ENCODE measurements at places on chromosomes 11 and 22.

DNA sequence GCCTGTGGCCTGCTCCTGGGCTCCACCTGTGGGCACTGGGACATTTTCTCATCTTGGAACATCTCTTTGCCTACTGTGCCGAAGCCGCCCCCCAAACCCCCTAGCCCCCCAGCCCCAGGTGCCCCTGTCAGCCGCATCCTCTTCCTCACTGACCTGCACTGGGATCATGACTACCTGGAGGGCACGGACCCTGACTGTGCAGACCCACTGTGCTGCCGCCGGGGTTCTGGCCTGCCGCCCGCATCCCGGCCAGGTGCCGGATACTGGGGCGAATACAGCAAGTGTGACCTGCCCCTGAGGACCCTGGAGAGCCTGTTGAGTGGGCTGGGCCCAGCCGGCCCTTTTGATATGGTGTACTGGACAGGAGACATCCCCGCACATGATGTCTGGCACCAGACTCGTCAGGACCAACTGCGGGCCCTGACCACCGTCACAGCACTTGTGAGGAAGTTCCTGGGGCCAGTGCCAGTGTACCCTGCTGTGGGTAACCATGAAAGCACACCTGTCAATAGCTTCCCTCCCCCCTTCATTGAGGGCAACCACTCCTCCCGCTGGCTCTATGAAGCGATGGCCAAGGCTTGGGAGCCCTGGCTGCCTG lies 1.4 kb downstream of the SMPD1 start:
- no peak for DNase-seq

DNA sequence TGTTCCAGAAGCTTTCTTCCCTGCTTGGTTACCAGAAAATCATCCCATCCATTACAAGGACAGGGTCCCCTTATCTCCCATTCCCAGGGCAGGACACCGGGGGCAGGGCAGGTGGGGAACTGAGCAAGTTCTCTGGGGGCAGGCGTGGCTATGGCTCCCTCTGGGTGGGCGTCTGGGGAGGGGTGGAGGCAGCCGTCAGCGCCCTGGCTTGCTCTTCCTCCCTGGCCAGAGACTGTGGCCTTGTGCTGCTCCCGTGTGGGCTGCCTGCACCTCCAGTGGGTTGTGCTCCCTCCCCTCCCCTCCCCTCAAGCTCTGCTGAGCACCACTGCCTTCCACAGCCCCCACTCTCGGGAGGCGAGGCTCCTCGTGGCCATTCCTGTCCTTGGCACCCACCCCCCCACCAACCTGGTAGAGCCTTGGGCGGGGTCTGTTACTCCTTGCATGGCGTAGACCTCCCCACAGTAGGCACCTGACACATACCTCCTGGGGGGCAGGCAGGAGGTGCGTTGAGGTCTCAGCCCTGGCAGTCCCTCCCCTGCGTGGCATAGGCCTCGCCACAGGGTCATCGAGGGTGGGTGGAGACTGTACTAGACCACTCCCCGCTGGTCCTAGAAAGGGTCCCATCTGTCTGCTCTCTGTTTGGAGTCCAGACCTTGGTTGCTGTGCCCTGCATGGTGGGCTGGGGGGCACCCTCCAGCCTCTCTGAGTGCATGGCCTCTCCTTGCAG lies 24.2 kb upstream of the PPP6R3 start:
- DNase-seq, result no peak

- DNase-seq, result no peak
Measured at GRCh38 chr11:132714859-132715440, 817.4 kb downstream of the OPCML start.

GRCh38 chr11:1001617-1002405 lies 34.7 kb downstream of the MUC6 start:
- DNase-seq, result no peak

DNA sequence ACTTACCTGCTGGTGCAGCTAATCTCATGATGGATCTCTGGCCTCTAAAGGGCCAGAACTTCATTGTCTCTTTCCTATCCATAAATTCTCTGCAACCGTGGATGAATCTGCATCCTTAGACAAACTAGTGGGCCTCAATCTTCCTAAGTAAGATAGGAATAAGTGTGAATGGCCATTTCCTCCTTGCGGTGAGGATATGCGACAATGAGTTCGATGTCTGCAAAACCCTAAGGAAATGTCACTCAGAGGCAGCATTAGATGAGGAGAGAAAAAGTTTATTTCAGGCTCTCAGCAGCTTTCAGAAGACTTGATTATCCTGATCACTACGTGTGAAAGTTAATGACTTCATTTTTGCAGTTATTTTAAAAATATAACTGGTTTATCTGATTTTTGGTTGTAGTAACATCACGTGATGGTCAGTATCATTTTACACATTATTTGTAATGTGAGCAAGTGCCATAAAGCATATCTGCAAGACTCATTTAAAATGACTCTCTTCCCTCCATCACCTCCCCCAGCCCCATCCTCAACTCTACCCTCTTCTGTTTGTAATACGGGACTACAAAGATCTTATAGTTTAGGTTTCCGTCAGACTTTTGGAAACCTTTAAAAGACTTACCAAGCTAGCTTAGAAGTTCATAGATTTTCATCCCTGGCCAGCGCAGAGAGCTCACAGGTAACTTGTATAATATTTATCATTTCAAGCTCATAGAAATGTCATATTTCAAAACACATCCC lies 10.2 kb downstream of the GRAP2 start:
- no peak for DNase-seq

- no peak for DNase-seq
Measured at GRCh38 chr22:46663001-46663400, 42.8 kb downstream of the GRAMD4 start.

DNA sequence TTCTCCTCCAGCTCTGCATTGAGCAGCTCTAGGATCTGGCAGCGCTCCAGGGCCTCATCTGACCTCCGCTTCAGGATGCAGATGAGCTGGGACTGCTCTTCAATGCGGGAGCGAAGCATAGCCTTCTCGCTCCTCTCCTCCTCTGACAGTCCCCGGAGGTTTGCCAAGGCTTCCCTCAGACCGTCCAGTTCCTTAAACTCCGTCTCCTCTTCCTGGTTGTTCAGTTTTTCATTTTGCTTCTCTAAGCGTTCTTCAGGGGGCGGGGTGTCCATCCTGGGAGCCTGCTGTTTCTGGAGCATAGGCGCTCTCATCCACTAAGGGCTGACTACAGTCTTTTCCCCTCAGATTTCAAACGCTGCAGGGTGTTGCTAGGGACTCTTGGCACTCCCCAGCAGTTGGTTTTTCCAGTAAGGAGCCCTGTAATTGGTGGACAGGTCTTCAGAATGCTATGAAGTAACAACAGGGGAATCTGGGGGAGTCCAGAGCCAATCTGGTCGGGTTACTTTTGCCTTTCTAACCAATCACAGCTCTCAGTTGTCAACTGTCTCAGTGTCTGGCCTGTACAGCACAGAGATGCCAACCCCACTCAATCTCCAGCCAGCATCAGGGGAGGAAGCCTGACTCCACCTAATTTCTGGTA lies at the start of gene CCDC89:
Gene CCDC89, minus strand, starts transcription at position 376 of the 640 bp plus-strand sequence. Its CDS starts 65 bp downstream, at position 311.
- DNase-seq, result peak; percentile 91

DNA sequence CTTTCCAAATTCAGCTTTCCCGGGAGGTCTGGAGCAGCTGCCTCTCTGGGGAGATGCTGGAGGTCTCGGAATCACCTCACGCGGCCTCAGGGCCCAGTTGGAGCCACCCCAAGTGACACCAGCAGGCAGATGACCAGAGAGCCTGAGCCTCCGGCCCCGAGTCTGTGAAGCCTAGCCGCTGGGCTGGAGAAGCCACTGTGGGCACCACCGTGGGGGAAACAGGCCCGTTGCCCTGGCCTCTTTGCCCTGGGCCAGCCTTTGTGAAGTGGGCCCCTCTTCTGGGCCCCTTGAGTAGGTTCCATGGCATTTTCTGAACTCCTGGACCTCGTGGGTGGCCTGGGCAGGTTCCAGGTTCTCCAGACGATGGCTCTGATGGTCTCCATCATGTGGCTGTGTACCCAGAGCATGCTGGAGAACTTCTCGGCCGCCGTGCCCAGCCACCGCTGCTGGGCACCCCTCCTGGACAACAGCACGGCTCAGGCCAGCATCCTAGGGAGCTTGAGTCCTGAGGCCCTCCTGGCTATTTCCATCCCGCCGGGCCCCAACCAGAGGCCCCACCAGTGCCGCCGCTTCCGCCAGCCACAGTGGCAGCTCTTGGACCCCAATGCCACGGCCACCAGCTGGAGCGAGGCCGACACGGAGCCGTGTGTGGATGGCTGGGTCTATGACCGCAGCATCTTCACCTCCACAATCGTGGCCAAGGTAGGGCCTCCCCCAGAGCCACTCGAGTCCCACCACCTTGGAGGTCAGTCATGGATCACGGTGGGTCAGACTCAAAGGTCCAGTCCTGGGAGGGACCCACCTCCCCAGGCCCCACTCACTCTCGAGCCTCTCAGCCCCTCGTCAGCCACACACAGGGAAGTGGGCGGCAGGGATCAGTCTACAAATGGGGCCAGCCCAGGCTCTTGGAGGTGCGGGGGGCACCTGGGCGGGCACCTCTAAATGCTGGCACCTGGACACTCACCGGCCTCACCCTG lies 525 bp downstream of the SLC22A12 start:
- DNase-seq, result no peak

DNA sequence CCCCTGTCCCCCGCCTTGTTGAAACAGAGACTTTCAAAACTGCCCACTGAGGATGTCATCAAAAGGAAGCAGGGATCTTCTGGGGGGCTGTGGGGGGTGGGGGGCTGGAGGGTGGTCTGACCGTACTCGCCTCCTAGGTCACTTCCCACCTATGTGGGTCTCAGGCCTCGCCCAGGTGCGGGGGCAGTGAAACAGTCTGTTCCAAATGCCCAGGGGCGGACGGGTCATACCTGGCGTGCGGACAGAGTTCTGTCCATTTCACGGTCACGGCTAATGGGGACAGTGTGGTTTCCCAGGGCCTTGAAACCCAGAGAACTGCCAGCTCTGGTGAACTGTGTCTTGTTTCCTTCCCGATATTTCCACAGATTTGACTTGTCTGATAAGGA lies 27.2 kb downstream of the ANO1 start:
- no peak for DNase-seq

GRCh38 chr11:12806113-12806512 lies 131.9 kb downstream of the TEAD1 start:
- DNase-seq, result no peak

DNA sequence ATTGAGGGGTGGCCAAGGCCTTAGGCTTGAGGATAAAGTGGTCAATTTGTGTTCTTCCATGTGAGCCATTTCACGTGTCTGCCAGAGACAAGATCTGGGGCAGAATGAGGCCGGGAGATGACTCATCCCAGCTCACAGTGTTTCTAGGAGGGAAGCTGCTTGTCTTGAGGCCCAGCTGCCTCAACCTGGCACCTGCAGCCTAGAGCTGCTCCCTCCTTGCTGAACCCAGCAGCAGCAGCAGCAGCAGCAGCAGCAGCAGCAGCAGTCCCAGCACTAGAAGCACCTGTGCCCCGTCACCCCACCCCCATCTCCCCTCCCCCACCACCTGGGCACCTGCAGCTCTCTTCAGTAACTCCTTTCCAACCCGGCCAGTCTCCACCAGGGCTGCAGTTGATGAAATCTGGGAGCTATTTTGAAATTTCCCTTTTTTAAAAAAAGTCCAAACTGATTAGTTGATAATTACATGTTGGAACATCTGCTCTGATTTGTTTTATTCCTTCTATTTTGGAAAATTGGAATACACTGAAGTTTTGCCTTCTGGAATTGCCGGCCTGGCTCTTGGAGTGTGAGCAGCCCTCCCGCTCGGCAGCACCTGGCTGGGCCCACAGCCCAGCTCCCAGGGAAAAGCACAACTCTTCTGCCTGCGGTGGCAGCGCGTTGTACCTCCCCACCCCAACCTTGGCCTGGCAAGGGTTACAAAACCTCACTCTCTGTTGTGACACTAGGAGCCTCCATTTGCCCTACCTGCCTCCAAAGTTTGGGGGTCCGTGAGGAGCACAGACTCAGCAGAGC lies 143.5 kb downstream of the NXPE2 start:
- DNase-seq, result no peak

- no peak for DNase-seq
Measured at GRCh38 chr11:86442827-86443226, 68.1 kb downstream of the CCDC81 start.

GRCh38 chr11:11025087-11025486 lies 167.2 kb upstream of the ZBED5 start:
- DNase-seq, result peak; percentile 85

DNA sequence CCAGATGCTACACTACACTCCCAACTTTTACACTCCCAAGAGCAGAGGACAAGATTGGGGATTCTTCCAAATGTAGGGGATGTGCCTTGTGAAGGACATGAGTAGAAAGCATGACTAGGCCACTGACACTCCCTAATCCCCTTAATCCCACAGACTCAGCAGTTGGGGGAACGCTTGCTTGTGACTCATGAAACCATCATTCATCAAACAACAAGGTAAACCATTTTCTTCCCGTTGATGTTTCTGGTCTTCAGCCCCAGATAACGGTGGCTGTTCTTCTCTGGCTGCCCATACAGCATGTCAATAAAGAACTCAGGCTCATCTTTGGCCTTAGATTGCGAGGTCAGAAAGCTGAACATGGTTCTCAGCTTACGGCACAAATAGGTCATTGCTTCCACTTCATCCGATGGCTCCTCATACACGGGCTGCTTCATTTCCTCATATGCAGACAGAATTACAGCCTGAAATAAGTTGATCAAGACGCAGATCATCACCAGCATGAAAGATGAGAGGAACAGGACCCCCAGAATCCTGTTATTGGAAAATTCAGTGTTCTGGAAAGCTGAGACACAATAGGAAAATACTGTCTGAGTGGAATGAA lies 6.4 kb upstream of the CDPF1 start:
- DNase-seq, result no peak

GRCh38 chr11:117238221-117238620 lies 5.8 kb downstream of the RNF214 start:
- DNase-seq, result no peak

- no peak for DNase-seq
Measured at GRCh38 chr22:40443732-40444131, 73.3 kb downstream of the SGSM3 start.

GRCh38 chr22:31343235-31344191 lies 2.6 kb downstream of the PATZ1 start:
- no peak for DNase-seq
